ENCODE measurements at places on chromosomes 3 and 15.

- H3K4me3 ChIP-seq: no peak overlapping the region
- no peaks in the 10 kb centered on the region for H3K4me1 ChIP-seq
- H3K27ac ChIP-seq: no peak overlapping the region
- DNase-seq: no peak
Measured at GRCh38 chr3:139564294-139564861, 24.8 kb upstream of the RBP1 start.

DNA sequence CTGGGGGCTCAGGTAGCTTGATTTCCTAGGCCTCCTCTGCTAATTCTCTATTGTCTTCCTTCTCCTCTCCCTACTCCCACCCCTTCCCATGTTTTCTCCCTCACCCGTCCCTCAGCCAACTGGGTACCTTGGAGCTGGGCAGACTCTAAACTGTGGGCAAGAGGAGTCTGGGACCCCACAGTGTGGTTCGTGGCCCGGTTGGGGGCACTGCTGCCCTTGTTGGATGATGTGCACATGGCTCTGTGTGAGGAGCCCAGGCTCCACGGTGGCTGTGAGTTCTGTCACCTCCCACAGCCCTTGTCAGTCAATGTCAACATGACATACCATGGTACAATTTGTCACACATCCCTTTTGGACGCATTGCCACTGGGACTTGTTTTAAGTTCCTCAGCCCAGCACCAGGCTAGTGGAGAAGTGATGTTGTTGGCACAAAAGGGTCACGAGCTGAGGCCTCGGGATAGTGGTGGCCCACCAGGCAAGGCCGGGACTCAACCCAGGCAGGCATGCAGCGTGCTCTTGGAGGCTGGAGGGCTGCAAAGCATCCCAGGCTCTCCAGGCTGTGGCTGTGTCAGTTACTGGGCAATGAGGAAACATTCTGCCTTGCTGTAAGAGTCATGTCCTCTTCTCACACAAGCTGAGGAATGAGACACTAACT is 142.3 kb downstream of the TLE3 start:
- no peak for DNase-seq
- no peaks in the 10 kb centered on the region for H3K27me3 ChIP-seq
- peaks cover 7% of the 10 kb centered on the region for H3K4me1 ChIP-seq

DNA sequence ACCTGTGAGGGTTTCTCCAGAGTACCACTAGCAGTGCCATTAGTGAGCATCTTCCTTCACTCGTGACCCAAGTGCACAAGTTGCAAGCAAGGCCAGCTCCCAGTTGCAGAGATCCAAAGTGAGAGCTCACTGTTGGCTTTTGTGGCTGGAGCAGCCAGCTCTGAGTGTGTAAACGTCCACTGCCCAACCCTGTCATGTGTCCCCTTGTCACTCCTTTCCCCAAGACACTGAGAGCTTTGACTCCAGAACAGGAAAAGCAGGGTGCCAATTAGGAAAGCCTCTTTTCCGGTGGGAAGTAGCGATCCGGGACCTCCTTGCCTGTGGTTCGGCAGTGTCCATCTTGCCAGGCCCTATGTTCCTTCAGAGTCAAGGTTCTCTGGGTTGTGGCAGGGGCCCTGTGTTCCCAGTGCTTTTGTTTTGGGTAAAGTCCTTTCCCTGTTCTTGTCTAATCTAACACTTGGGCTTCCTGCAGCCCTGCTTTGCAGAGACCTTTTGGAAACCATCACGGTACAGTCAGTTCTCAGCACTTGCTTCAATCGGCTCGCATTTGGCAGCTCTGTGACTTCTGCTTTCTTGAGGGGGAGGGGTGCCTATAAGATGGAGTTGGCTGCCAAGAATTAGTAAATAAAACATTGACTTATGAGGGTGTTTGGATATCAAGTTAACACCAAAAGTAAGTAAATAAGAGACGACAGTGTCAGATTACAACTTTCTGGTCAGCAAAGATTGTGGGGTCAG is 90.5 kb downstream of the DNASE1L3 start:
- DNase-seq: no peak

- DNase-seq: peak; percentile 71
- peaks cover 28% of the 10 kb centered on the region for H3K27me3 ChIP-seq
- H3K4me3 ChIP-seq: no peak overlapping the region
- H3K36me3 ChIP-seq: no peaks in the 10 kb centered on the region
Measured at GRCh38 chr3:138923531-138923994, 23.4 kb downstream of the FOXL2 start.

DNA sequence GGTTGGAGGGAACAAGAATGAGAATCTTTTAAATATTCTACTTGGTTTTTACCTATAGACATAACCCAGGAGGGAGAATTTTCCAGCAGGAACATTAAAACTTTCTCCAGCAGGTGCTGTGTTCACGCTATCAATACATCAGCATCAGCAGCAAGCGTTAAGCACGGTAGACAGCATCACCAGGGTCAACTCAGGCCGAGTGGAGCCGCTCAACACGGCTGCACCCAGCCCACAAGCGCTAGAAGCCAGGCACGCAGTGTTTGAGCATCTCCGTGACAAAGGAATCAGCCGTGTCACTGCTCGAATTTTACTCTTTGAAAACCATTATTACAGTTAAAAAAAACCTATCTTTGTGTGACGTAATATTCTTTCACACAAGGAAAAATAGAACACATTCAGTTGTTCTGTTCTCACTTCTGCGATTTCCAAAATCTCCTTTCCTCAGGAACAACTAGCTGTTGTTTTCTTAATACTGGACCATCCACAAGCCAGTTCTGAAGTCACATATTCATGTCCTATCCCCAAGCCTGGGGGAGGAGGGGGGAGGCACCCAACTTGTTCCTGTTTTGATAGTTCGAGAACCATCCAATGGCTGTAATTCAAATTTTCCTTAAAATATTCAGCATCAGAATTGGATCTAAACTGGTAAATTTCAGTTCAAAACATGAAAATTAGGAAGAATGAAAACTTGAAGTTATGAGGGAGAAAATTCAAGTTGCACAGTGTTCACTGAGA is 77.9 kb downstream of the ADAMTS17 start:
- no peak for DNase-seq
- no peak overlapping the region for H3K27ac ChIP-seq
- H3K27me3 ChIP-seq: no peaks in the 10 kb centered on the region
- no peak overlapping the region for H3K4me3 ChIP-seq
- H3K36me3 ChIP-seq: no peaks in the 10 kb centered on the region

GRCh38 chr15:66789029-66790025 is 87.3 kb downstream of the SMAD6 start:
- H3K27me3 ChIP-seq: peaks cover 2% of the 10 kb centered on the region
- no peak overlapping the region for H3K27ac ChIP-seq
- H3K4me3 ChIP-seq: no peak overlapping the region
- H3K36me3 ChIP-seq: no peaks in the 10 kb centered on the region
- no peaks in the 10 kb centered on the region for H3K4me1 ChIP-seq

DNA sequence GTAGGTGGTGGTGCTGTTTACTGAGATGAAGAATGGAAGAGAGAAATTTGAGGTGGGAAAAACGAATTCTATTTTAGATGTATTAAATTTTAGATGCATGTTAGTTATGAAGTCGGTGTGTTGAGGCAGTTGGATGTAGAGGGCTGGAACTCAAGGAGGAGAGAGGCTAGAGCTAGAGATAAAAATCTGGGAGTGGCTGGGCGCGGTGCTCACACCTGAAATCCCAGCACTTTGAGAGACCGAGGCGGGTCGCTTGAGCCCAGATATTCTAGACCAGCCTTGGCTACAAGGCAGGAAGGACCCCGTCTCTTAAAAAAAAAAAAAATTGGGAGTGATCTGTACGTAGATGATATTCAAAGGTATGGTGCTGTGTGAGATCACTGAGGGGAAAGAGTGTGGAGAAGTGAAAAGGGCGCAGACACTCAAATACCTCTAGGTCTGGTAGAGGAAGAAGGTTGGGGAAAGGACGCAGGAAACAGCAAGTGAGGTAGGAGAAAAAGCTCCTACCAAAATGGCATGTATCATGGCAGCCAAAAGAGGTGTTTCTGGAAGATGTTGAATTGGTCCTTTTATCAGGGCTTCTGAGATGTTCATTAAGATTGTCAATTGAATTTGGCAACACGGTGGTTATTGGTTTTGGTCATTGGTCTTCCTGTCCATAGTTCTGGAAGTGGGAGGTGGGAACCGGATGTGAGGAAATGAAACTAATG is 1.8 kb downstream of the YEATS2 start:
- H3K4me3 ChIP-seq: peak overlapping the region; percentile 91
- no peak for DNase-seq
- H3K27me3 ChIP-seq: no peaks in the 10 kb centered on the region

DNA sequence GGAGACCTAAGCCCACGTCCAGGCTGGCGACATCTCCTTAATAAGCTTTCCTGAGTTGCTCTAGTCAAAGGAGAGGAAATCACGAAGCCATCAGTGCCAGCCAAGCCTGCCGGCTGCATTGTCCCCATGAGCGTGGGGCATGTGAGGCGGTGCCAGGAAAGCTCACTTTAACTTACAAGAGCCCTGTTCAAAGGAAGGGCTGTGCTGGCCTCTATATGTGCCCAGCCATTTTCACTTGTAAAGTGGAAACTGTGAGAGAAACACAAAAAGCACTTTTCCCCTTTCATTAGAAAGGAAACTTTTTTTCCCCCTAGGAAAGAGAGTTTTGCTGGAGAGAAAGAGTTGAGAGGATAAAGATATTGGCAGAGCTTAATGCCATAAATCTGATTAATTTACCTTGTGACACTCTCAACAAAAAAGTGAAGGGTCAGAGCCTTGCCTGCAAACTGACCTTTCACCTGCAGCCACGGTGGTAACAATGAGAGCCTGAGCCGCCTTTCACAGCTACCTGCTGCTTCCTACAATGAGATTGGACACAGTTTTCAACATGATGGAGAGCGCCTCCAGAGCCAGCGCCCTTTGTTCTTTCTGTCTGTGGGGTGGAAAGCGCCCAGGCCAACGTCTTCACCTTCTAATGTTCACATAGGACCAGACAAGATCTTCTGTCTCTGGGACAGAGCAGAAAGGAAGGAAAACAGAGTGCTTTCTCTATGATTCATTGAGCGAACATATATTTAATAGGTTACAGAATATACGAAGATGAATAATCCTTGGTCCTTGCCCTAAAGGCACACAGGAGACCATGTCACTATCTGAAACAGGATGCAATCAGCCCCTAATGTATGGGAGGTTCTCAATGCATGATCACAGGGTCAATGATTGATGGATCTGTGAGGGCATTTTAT is 233.1 kb upstream of the HES1 start:
- peaks cover 3% of the 10 kb centered on the region for H3K4me1 ChIP-seq
- no peaks in the 10 kb centered on the region for H3K36me3 ChIP-seq
- H3K4me3 ChIP-seq: no peak overlapping the region
- H3K27ac ChIP-seq: no peak overlapping the region
- peaks cover 12% of the 10 kb centered on the region for H3K27me3 ChIP-seq
- no peak for DNase-seq

- H3K4me1 ChIP-seq: peaks cover 4% of the 10 kb centered on the region
- no peak overlapping the region for H3K27ac ChIP-seq
- H3K36me3 ChIP-seq: no peaks in the 10 kb centered on the region
- no peaks in the 10 kb centered on the region for H3K27me3 ChIP-seq
- no peak overlapping the region for H3K4me3 ChIP-seq
Measured at GRCh38 chr3:24481193-24481592, 13.5 kb downstream of the THRB start.

- H3K27me3 ChIP-seq: no peaks in the 10 kb centered on the region
- no peak overlapping the region for H3K27ac ChIP-seq
- no peaks in the 10 kb centered on the region for H3K4me1 ChIP-seq
- H3K36me3 ChIP-seq: no peaks in the 10 kb centered on the region
- H3K4me3 ChIP-seq: no peak overlapping the region
Measured at GRCh38 chr3:135023996-135024658, 229.1 kb downstream of the EPHB1 start.
